ENCODE measurements at places on chromosomes 7 and 10.
A peak's percentile ranks its signal among the peaks of the same experiment; 100 is the strongest.

DNA sequence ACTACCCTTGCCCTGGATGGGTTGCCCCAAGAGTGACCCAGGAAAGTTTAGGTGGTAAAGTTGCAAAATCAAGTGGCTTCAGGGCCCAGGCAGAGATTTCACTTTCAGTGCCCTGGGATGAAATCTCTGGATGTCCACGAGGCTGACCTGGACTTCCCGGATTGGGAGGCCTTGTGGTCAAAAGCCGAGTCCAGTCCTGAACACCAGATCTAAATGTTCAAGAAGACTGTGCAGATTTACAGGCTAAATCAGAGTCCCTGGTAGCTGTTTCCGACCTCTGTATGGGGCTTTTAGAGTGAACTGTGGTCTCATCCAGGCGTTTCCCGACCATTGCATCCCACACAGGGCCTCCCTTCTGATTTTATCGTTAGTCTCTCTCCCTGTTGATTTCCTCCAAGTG, 95.3 kb downstream of the WDR11 start:
- no peak overlapping the region for H3K4me3 ChIP-seq
- no peak for DNase-seq
- H3K36me3 ChIP-seq = no peaks in the 10 kb centered on the region

- no peaks in the 10 kb centered on the region for H3K4me1 ChIP-seq
- H3K4me3 ChIP-seq = no peak overlapping the region
- no peaks in the 10 kb centered on the region for H3K27me3 ChIP-seq
- DNase-seq = no peak
- no peak overlapping the region for H3K27ac ChIP-seq
These were observed 352.4 kb upstream of the POM121L12 start for GRCh38 chr7:52682993-52683392.

DNA sequence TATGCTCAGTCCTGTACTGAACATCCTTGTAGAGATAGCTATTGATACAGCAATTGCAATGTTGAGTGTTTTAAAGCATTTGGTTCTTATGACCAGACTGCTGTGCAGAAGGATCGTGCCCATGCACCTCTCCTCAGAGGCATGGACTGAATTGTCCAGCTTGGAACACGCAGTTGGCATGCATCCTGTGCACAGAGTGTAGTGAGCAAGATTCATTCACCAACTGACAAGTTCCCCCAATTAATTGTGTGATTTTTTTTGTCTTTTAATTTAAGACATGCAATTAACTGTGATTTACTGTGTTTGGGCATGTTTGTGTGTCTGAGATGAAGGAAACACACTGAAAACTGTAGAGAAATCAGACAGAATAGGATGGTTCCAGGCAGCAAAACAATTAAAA, 323.7 kb downstream of the CDK14 start:
- H3K27me3 ChIP-seq = no peaks in the 10 kb centered on the region
- peaks cover 3% of the 10 kb centered on the region for H3K36me3 ChIP-seq
- DNase-seq = no peak
- no peak overlapping the region for H3K27ac ChIP-seq
- H3K4me1 ChIP-seq = peaks cover 10% of the 10 kb centered on the region

DNA sequence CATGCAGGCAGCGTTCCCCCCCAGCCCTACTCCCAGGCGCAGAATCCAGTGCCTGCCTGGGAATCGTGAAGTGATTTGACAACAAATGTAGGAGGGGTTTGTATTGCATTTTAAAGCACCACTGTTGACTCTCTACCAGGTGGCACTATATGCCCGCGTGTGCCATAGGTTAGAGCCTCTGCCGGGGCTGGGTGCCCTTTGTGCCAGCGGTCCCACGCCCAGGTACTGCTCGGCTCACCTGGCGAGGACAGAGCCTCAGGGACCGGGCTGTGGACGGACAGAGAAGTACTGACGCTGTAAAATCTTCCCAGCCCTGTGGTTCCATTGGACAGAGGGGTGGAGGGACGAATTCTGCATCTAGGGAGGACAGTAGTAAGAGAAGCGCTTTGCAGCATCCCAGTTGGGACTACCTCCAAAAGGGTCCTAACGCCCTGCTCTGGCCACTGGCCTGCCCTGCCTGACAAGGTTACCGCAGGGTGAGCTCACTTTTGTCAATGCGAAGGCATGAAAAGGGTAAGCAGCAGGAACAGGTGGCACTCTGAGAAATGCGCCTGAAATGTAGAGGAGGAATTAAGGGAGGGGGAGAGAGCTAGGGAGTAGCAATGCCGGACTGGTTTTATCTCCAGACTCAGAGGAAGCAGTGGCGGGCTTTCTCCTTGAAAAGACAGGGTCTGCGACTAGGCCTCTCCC, 788 bp upstream of the CACNA2D1 start:
- no peaks in the 10 kb centered on the region for H3K27me3 ChIP-seq
- no peaks in the 10 kb centered on the region for H3K36me3 ChIP-seq

DNA sequence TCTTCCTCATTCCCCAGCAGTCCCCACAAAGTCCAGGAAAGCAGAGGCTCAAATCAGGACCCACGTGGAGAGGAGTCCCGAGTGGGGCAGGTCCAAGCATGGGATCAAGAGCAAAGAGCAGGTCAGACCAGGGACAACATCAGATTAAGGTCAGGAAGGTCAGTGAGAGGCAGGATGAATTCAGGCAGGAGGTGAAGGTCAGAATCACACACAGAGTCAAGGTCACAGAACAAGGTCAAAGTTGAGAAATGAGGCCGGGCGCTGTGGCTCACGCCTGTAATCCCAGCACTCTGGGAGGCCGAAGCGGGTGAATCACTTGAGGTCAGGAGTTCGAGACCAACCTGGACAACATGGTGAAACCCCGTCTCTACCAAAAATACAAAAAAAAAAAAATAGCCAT, 2.3 kb downstream of the MYL10 start:
- peaks cover 38% of the 10 kb centered on the region for H3K4me1 ChIP-seq
- H3K27ac ChIP-seq = no peak overlapping the region
- H3K4me3 ChIP-seq = no peak overlapping the region
- peaks cover 2% of the 10 kb centered on the region for H3K27me3 ChIP-seq
- H3K36me3 ChIP-seq = no peaks in the 10 kb centered on the region

DNA sequence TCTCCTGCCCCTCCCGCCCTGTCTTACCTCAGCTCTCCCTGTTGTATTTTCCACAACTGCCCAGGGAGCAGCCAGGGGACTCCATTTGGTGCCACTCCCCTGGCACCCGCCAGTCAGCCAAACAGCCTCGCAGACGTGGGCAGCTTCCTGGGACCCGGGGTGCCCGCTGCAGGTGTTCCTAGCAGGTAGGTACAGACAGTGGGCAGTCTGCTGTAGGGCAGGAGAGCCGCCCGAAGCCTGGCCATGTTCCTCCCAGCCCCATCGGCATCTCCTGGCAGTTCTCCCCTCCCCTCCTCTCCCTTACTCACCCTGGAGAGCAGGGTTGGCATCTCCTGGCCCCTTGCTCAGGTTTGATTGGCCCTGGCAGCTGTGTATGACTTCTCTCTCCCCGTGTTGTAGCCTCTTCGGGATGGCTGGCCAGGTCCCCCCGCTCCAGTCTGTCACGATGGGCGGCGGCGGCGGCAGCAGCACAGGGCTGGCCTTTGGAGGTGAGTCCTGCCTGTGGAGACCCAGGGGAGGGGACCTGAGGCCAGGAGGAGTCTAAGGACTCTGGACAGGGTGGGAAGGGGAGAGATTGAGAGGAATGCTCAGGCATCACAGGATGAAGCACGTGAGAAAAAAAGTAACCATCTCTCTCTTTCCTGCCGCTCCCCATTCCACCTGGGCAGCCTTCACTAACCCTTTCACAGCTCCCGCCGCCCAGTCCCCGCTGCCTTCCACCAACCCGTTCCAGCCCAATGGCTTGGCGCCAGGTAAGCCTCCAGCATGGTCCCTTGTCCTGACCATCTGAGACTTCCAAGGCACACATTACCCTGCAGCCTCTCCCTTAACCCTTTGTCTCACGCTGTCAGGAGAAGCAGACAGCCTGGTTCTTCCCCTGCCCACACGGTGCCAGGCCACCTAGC, 11.3 kb downstream of the SAP25 start:
- no peaks in the 10 kb centered on the region for H3K27me3 ChIP-seq
- no peak overlapping the region for H3K4me3 ChIP-seq
- DNase-seq = no peak
- no peak overlapping the region for H3K27ac ChIP-seq
- peaks cover 9% of the 10 kb centered on the region for H3K4me1 ChIP-seq

DNA sequence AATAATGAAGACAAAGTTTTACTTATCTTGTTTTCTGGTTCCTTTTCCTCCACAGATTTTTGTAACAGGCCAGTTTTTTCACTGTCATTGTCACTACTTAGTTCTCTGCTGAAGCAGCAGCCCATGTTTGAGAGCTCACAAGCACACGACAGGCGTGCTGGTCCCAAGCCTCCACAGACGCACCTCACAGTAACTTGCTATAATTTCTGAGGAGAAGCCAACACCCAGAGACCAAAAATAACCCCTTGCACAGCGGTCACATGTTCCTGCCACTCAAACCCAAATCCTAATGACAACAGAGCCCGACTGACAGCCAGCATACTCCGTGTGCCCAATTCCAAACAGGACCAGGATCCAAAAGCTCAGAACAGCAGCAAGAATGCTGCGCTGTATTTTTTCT, 58.5 kb downstream of the LARP4B start:
- no peaks in the 10 kb centered on the region for H3K27me3 ChIP-seq
- no peak overlapping the region for H3K4me3 ChIP-seq
- H3K36me3 ChIP-seq = peaks cover 24% of the 10 kb centered on the region
- DNase-seq = no peak
- H3K4me1 ChIP-seq = peaks cover 16% of the 10 kb centered on the region

DNA sequence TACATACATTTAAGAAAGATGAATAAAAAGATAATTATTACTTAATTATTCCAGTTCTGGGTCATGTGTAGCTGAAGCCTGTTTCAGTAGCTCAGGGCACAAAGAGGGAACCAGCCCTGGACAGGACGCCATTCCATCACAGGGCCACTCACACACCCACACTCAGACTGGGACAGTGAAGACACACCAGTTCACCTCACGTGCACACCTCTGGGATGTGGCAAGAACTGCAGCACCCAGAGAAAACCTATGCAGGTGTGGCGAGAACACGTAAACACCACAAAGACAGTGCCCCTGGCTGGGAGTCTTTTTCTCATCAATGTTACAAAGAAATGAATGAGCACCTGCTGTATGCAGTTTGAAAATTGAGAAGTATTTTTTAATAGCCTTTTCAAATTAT, 1.6 kb upstream of the IDI1 start:
- H3K27ac ChIP-seq = peak overlapping the region; percentile 99
- peaks cover 2% of the 10 kb centered on the region for H3K27me3 ChIP-seq
- H3K4me3 ChIP-seq = peak overlapping the region; percentile 96
- no peak for DNase-seq
- H3K4me1 ChIP-seq = peaks cover 57% of the 10 kb centered on the region

- no peaks in the 10 kb centered on the region for H3K36me3 ChIP-seq
- DNase-seq = peak; percentile 40
- H3K27me3 ChIP-seq = peaks cover 8% of the 10 kb centered on the region
- H3K4me1 ChIP-seq = peaks cover 15% of the 10 kb centered on the region
- no peak overlapping the region for H3K27ac ChIP-seq
These were observed 50.8 kb downstream of the ZNF503 start for GRCh38 chr10:75350791-75351190.

DNA sequence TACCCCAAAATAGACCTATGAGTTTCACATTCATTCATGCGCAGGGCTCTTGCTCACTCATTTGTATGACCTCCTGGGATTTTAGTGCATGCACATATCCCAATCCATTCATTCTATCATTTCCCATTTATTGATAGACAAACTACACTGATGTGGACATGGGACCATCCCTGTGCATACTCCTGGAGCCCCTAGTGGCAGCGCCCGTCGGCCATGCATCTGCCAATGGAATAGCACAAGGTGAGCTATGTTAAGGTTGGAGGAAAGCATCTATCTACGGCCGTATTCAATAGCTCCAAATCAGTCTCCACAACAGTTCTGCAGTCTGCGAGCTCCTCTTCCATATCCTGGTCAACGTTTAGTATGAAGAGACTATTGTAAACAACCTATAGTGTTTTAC, 31.7 kb upstream of the FIGNL1 start:
- H3K4me1 ChIP-seq = no peaks in the 10 kb centered on the region
- H3K4me3 ChIP-seq = no peak overlapping the region
- H3K36me3 ChIP-seq = no peaks in the 10 kb centered on the region
- H3K27ac ChIP-seq = no peak overlapping the region
- no peak for DNase-seq

DNA sequence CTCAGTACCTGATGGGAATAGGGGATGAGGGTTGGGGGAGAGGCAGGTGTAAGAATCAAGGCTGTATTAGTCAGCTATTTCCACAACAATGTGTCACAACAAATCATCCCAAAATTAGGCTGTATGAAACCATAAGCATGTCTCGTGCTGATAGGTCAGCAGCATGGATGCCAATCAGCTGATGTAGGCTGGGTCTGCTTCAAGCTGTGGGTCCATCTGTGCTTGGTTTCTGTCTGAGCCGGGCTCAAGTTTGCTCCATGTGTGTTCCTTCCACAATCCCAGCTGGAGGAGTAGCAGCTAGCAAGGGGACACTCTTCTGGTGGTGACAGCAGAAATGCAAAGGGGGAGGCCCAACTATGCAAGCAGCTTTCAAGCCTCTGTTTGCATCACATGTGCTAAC, 97.9 kb upstream of the ZNF746 start:
- no peak for DNase-seq
- peaks cover 4% of the 10 kb centered on the region for H3K4me1 ChIP-seq
- no peak overlapping the region for H3K4me3 ChIP-seq
- peaks cover 2% of the 10 kb centered on the region for H3K27me3 ChIP-seq
- no peak overlapping the region for H3K27ac ChIP-seq
- peaks cover 31% of the 10 kb centered on the region for H3K36me3 ChIP-seq

DNA sequence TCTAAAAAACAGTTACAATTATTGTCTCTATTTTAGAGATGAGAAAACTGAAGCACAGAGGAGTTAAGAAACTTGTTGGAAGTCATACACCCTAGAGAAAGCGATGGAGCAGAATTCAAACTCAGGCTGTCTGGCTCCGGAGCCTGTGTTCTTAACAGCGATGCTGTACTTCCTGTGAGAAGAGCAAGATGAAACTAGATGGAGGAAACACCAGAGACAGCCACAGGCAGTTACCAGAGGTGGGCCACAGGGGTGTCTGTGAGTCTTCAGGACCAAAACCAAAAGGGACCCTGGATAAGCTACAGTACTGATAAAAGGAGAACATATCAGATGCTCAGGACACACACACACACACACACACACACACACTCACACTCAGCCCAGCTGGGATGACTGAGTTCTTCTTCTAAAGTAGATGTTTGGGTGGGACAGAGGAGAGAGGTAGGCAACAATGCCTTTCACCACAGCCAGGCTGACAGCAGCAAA, 289.2 kb downstream of the FZD1 start:
- no peak for DNase-seq
- no peaks in the 10 kb centered on the region for H3K36me3 ChIP-seq
- no peaks in the 10 kb centered on the region for H3K27me3 ChIP-seq
- no peak overlapping the region for H3K4me3 ChIP-seq
- peaks cover 38% of the 10 kb centered on the region for H3K4me1 ChIP-seq

GRCh38 chr7:140235114-140235513, 58.3 kb upstream of the KDM7A start:
- no peak overlapping the region for H3K27ac ChIP-seq
- peaks cover 6% of the 10 kb centered on the region for H3K4me1 ChIP-seq
- no peaks in the 10 kb centered on the region for H3K36me3 ChIP-seq
- peaks cover 31% of the 10 kb centered on the region for H3K27me3 ChIP-seq

- H3K4me3 ChIP-seq = no peak overlapping the region
- peaks cover 28% of the 10 kb centered on the region for H3K4me1 ChIP-seq
- no peaks in the 10 kb centered on the region for H3K36me3 ChIP-seq
- DNase-seq = peak; percentile 28
- H3K27ac ChIP-seq = no peak overlapping the region
These were observed 16.1 kb upstream of the SYPL1 start for GRCh38 chr7:106127984-106128780.

Data from HFFc6 (cell line).